ENCODE measurements at places on chromosomes 4 and X.

DNA sequence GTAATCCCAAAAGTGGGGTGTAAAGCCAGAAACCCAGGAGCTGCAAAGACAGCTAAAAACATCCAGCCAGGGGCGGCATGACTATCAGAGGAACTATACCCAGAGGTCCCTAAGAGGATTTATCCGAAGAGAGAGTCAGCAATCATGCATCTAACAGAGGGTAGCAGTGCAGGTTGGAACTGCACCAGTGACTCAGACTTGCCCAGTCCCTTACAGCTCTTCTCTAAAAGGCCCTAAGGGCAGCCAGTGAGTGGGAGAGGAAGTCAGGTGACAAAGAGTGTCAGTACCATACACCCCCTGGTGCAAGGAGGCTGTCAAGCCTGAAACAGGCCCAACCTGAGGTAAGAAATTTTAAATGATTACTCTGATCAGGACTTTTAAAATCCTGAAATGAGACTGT lies 88.1 kb downstream of the CAMK2D start:
- no peak for DNase-seq

DNA sequence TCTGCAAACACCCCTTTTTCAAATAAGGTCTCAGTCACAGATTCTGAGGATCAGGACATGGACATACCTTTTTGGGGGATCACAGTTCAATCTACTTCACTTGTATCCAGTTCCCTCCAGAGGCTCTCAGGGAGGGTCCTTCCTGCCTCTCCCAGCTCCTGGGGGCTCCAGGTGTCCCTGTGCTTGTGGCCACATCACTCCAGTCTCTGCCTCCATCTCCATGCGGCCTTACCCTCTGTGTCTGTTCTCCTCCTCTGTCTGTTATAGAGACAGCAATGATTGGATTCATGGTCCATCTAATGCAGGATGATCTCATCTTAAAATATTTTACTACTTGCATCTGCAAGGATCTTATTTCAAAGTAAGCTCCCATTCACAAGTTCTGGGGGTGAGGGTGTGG lies 269.6 kb downstream of the ASMT start:
- DNase-seq: no peak

DNA sequence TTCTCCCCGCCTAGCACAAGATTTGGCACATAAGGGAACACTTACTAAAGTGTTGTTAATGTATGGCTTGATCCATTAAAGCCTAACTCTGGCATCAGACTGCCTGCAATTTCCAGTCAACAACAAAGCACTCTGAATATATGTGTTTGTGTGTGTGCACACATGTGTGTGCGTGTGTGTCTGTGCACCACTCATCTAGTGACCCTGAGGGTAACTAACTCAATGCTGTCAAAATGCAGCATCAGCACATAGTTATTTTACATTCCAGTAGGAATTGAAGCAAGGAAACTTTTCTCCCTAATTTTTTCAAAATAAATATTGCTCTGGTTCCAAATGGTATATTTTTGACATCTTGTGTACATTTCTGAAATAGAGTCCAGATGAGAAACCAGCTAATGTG lies 94.4 kb downstream of the SHROOM4 start:
- DNase-seq: no peak

GRCh38 chrX:138287205-138287877 lies 424.2 kb downstream of the FGF13 start:
- no peak for DNase-seq

DNA sequence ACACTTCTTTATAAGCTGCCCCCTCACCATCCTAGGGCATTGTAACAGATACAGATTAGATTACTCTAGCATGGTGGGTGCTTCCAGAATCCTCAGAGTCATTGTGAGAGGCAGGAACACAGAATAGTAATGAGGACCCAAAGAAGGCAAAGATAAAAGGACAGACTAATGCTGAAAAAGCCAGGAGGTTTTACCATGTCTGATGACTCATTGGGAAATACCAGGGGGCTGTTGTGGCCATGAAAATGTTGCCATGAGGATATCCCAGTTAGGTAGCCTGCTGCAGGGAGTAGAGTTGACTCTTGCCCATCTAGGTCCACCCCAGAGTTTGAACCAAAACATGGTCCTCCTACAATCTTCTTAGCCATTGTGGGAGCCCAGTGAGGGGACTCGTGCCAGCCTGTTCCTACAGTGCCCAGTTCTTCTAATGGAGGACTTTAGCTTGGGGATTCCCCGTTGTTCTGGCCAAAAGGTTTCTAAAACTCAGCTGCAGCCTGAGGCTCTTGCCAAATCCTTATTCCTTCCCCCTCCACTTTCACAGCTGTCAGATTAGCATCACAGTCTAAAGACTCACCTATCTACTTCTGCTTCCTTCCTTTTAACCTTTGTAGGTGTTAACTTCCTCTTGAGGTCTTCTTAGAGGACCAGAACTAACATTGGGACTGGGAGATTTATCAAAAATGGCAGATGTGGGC lies 586.0 kb upstream of the AADAT start:
- DNase-seq: no peak

DNA sequence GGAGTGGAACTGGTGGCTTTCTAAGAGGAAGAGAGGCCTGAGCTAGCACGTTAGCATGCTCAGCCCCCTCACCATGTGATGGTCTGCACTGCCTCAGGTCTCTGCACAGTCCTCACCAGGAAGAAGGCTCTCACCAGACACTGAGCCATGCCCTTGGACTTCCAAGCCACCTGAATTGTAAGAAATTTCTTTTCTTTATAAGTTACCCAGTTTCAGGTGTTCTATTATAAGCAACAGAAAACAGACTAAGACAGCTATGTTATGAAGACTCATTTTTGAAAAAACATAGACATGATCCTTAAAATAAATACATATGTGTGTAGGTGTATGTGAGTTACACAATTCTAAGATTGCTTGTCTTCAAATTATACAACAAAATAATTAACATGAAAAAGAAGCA lies 74.7 kb downstream of the CEP44 start:
- no peak for DNase-seq
